ENCODE measurements at places on chromosomes 2 and 18.

GRCh38 chr18:3452750-3453539 lies 3.0 kb downstream of the TGIF1 start:
- peak; percentile 30 for DNase-seq

GRCh38 chr2:62348700-62349099 lies 152.8 kb downstream of the B3GNT2 start:
- DNase-seq = no peak

- peak; percentile 38 for DNase-seq
Measured at GRCh38 chr2:184598316-184599053, at the start of gene ZNF804A. Gene ZNF804A, plus strand, starts transcription at chr2:184598529. Its CDS starts 431 bp downstream, at chr2:184598960.

- DNase-seq = no peak
Measured at GRCh38 chr2:168801471-168801870, 966 bp upstream of the NOSTRIN start.

GRCh38 chr2:1989216-1989615 lies 244.9 kb upstream of the PXDN start:
- no peak for DNase-seq

DNA sequence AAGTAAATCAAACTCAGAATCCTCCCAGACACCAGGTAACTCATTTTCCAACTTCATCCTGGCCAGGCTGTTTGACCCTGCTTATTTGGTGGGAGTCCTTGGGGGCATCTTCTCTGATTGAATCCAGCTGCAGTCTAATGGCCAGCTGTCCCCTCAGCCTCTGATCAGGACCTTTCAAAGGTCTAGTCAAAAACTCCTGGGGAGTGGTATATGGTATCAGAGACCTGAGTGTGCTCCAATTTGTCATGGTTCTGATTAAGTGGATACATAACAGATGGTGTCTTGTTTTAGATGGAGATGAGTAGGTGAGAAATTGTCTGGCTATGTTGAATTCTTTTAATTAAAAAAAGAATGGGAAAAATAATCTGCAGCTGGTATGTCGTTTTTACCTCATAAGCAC lies 842.6 kb upstream of the ACVR2A start:
- DNase-seq = no peak

- no peak for DNase-seq
Measured at GRCh38 chr18:45342653-45343052, 272.6 kb upstream of the SLC14A2 start.

GRCh38 chr2:124034265-124034664 lies 9.2 kb downstream of the CNTNAP5 start:
- no peak for DNase-seq

GRCh38 chr18:70321616-70322015 lies 32.8 kb downstream of the SOCS6 start:
- no peak for DNase-seq

DNA sequence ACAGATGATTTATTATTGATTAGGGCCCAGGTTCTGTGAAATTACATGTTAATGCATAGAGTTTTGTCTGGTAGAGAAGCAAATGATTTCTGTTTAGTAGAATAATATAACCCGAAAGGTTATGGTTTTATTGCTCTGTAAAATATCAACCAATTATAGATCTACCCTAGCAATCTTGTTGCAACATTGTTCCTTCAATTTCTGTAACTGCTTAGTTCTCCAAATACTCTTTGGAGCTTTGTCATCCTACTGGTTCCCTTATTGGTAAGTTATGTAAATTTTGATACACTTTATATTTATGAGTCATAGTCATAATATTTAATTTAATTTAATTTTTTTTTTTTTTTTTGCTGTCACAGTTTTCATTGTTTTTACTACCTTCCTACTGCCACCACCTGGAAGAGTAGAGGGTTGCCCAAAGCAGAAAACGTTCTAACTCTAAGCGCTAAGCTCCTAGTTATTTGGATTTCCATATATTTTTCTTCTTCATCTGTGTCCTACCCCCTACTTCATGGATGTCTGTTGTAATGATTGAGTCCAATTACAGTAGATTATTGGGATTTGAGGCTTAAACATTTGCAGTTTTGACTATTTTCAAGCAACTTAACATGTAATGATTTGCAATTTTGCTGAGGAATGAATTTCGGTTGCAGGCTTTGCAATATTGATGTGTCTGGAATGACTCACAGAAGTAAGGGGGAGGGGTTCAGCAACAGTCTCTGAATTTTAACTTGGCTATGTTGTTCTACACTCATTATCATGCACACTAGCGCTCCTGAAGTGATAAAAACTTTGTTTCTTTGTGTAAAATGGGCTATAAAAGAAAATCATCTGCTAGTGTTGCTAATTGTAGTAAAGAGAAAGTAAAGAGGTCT lies 51.1 kb downstream of the NABP1 start:
- DNase-seq = no peak

DNA sequence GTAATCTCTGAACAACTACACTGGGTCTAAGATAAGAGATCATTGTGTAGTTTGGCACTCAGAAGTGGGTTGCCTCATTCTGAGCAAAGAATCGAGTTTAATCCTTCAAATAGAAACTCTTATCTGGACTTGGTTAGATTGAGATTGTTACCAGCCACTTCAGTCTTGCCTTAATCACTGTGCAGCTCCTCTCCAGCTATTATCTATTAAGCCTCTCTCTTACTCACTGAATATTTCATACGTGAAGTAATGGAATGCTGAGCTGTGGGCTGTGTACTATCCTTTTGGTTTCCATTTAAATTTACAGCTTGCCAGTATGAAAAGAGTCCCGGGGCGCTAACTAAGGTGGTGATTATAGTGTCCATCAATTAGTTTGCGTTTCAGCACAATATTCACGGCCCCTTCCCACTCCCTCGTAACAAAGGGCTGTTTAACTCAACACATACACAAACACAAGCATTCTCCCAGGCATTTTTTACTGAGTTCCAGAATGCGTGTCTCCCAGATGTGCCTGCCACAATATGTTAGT lies 65.7 kb upstream of the NCKAP5 start:
- peak; percentile 80 for DNase-seq

GRCh38 chr18:74114116-74114515 lies 33.5 kb downstream of the FBXO15 start:
- peak; percentile 9 for DNase-seq

GRCh38 chr2:178865999-178866398 lies 58.8 kb upstream of the TTN start:
- no peak for DNase-seq

DNA sequence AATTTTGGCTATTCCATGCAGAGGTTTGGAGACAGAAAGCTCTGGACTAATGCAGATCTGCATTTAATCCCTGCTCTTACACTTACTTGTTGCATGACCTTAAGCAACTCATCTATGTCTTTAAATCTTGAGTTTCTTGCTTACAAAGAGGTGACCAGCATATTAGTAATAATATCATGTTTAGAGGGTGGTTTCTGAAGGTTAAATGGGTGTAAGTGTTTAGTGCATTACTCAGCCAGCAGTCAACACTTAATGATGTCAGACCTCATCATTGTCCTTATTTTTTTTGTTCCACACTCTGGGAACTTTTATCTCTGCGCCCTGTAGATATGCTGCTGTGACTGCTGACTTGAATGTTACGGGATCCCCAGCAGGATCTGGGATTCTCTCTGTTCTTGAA lies 1.7 kb downstream of the IL1RL1 start:
- DNase-seq = peak; percentile 49

- peak; percentile 53 for DNase-seq
Measured at GRCh38 chr2:143397884-143398614, 268.8 kb downstream of the ARHGAP15 start.

DNA sequence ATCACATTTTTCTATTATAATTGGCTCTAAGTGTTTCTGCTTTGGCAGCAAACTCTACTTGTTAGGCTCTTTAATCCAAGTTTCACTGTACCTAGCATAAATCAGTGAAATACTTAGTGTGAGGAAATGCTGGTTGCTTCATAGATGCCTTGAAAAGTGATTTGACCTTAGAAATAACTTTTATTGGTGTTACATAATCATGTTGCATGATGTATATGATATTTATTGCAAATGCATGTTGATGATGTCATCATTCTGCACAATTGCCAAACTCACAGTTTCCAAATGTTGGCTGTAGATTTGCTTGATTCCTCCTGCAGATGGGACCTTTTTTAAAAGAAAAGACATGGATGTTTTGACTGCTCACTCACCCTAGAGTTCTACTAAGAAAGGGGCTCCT lies 137.6 kb upstream of the BCL2L11 start:
- DNase-seq = no peak

DNA sequence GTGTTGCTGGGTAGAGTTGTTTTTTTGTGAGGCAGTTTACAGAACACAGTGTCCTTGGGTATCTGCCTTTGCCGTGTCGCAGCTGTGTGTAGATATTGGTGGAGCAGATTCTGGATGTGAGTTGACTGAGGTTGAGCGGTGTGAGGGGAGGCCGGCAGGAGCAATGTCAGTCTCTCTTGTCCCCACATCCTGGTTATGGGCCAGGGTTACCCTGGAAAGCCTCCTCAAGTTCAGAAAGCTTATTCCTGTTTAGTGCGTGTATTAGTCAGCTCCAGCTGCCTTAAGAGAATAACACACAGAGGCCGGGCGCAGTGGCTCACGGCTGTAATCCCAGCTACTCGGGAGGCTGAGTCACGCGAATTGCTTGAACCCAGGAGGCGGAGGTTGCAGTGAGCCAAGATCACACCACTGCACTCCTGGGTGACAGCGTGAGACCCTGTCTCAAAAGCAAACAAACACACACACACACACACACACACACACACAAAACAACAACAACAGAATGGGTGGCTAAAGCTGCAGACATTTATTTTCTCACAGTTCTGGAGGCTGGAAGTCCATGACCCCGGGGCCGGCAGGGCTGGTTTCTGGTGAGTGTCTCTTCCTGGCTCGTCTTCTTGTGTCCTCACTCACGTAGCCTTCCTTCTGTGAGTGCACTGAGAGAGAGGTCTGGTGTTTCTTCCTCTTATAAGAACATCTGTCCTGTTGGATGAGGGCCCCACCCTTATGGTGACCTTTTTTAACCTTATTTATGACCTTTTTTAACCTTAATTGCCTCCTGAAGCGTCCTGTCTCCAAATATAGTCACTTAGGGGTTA lies 5.1 kb downstream of the NCK2 start:
- DNase-seq = peak; percentile 63

DNA sequence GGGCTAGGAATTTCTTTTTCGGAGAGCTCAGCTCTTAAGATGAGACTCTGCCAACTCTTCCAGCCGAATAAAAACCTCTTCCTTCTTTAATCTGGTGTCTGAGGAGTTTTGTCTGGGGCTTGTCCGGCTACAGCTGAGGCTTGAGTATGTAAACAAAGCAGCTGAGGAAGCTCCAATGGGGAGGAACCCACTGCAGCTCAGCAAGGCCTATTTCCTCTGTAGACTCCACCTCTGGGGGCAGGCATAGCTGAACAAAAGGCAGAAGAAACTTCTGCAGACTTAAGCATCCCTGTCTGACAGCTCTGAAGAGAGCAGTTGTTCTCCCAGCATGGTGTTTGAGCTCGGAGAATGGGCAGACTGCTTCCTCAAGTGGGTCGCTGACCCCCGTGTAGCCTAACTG lies 838.7 kb downstream of the CCDC85A start:
- peak; percentile 5 for DNase-seq

- no peak for DNase-seq
Measured at GRCh38 chr2:235851828-235852525, 316.2 kb downstream of the GBX2 start.

DNA sequence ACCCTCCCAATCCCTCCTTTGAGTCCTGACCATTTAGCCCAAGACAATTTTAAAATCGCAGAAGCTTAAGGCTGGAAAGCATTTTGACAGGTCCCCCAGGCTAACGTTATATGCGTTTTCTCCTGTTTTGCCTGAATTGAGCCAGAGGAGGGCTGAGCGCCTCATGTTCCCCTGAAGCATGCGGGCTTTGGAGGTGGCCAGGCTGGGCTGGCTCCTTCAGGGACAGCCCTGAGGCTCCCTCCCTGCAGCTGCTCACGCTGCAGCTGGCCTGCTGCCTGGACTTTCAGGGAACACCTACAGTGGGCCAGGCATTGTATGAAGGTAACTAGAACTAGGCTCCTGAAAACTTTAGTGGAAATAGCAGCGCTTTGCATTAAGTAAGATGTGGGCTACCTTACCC lies 179.2 kb downstream of the ACKR3 start:
- DNase-seq = no peak

- no peak for DNase-seq
Measured at GRCh38 chr2:16774091-16774490, 108.5 kb upstream of the CYRIA start.

DNA sequence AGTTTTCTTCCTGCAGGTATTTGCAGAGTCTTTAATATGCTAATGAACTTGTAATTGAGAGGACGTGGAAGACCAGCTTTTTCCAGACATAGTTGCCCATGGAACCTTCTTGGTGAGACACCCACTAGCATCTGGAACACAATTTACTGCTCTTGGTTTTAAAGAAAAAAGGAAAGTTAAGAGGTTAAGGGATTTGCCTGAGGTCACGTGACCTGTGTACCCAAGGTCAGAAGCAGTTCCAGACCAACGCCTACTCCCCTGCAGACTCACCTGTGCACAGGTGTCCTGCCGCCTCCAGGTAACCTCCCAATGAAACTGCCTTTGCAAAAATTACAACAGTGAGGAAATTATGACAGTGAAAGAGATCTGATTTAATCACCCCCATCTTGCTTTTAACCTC lies 172.7 kb downstream of the ANAPC1 start:
- DNase-seq = no peak

GRCh38 chr18:62152844-62153243 lies 34.0 kb downstream of the PIGN start:
- DNase-seq = no peak

DNA sequence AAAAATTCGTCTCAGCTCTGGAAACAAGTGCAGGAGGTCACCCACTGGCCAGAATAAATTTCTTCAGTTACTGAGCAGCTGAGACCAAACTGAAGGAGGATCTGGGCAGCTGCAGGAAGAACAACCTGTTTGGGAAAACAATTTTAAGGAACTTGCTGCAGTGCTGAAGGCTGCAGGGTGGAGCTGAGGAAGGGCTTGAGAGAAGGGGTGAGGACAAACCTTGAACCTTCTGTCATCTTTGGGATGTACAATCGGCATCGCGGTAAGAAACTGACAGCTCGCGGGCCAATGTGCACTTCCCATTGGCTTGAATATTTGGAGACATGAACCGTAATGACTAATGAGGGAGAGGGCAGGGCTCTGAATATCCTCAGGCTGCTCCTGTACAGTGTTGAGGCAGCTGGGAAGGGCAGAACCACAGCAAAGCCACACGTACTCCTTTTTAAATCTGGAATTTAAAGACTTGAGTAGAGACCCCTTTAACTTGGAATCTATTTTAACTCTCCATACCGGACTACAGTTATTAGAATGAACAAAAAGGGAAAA lies 90.3 kb downstream of the TACR1 start:
- DNase-seq = no peak

GRCh38 chr18:48839819-48840490 lies 110.8 kb downstream of the SMAD7 start:
- DNase-seq = no peak

GRCh38 chr2:233706720-233707119 lies 6.0 kb upstream of the UGT1A5 start:
- no peak for DNase-seq

DNA sequence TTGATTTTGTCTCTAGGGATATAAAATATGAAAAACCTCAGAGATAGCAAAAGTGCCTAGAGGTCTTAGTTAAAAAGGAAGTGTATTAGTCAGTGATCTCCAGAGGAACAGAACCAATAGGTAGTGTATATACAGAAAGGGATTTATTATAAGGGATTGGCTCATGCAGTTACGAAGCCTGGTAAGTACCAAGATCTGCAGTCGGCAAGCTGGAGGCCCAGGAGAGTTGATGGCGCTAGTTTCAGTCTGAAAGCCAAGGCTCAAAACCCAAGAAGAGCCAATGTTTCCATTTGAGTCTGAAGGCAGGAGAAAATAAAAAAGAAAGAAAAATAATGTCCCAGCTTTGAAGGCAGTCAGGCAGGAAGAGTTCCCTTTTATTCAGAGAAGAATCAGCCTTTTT lies 93.3 kb downstream of the COLEC12 start:
- no peak for DNase-seq

GRCh38 chr2:8216397-8216796 lies 465.5 kb upstream of the ID2 start:
- no peak for DNase-seq
